Activated CD4-positive, CD25-positive, alpha-beta regulatory T cell (primary cell): ENCODE measurements at places on chromosomes 1 and 21.

DNA sequence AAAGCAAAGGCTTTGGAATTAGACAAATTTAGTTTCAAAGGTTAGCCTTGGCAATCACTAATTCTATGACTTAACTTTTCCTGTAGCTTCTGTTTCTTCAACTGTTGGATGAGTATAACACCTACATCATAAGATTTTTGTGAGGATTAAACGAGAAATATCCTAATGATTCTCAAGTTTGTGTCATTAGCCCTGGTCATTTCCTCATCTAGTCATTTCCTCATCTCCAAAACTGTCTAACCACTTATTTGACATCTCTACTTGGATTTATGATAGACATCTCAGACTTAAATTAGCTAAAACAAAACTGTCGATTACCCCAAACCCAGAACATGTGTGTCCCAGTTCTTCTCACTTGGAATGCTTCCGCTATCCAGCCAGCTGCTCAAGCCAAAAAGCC is 80.2 kb upstream of the CHODL start:
- DNase-seq: no peak

GRCh38 chr1:59071289-59071688 is 225.6 kb upstream of the FGGY start:
- DNase-seq: no peak

DNA sequence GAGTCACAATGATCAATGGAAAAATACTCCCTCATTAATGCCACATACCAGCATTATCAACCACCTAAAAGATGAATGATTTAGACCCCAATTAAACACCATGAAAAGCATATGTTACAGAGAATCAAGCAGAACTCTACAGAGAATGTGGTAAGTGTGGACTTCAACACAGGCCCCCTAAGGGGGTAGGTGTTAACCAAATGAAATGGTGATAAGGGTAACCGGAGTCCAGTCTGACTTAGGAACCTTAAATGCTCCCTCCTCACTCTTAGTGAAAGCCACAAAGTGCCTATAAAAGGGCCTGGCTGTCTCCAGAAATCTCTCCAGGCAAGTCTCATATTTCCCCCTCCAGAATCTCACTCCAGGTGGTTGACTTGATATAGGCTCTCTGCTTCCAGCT is 149.2 kb upstream of the FOXD3 start:
- no peak for DNase-seq

GRCh38 chr1:205429762-205430695 is 8.2 kb upstream of the LEMD1 start:
- DNase-seq: no peak

DNA sequence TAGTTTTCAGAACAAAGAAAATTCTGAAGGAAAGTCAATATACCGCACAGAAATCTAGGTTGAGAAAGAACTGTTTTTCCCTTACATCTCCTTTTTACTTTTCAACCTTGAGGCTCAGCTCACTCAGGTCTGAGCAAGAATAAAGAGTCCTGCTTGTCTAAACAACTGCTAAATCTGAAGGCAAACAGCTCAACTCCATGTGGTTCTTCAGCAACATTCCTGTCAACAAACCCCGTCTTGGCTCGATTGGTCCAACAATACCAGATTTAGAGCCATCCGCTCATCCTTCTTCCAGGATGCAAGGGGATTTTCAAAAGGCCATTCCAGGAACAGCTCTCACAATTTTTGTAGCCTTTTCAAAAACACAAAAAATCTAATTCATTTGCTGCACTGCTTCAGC is 119.8 kb downstream of the HLCS start:
- no peak for DNase-seq

DNA sequence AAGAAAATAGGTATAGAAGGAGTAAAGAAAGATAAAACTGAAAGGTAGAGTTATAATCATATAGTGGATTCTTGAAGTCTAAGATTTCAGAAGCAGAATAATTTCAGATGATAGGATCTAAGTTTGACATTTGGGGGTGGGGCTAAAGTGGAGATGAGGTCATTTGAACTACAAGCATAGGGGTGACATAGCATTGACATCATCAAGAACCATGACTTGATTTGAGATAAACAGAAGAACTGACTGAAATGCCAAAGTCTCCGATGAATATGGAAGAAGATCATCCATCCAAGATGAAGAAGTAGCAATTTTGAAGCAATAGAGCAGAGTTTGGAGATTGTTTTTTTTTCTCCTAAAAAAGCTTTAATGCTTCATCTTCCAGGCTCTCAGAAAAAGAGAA is 122.3 kb downstream of the MACF1 start:
- DNase-seq: no peak

- DNase-seq: no peak
Measured at GRCh38 chr1:177443003-177443402, 272.2 kb downstream of the BRINP2 start.

DNA sequence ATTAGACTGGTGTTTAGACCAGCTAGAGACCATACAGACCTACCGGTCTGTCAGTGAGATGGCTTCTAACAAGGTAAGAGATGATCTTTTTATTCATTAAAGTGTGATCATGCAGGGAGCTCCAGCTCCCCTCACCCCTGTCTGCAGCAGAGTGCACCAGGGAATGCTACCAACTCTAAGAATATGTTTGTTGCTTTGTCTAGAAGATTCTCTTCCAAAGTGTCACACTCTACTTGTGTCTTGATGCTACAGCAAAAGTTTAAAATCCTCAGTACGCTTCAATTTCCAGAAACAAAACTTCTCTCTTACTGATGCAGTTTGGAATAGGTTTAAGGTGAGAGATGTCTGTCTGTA is 201.4 kb upstream of the SGIP1 start:
- DNase-seq: no peak

DNA sequence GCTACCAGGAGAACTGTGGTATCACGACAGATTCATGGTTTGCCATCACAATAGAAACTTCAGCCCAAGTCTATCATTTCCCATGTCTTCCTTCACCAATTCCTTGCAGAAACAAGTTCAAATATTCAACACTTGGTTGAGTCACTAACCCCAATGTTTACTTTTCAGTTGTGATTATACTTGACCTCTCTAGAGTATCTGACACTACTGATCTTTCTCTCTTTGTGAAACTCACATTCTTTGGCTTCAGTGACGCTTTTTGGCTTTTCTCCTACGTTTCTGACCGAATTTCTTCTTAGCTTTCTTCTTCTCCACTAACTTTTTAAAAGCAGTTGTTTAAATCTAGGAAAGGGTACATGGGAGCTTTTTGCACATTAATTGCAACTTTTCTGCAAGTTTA is 48.8 kb upstream of the HMGB4 start:
- DNase-seq: no peak

DNA sequence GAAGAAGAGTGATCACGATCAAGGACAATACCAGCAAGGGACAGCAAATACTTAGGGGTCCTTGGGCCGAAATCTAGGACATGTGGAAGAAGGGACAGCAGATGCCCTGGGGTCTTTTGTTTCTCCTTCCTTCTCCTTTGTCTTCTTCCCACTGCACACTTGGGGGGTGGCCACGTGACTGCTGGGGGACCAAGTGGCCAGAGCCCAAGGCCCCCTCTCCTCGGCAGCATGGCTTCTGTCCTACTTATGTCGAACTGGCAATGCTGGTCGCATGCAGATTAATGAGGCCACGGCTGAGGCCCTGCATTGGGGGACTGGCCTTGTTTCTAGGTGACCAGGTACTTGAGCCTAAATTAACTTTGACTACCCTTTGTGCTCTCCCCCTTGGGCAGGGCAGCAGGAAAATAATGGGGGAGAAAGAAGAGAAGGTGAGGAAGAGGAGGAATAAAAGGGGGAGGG is 83.0 kb downstream of the GRIK3 start:
- no peak for DNase-seq

DNA sequence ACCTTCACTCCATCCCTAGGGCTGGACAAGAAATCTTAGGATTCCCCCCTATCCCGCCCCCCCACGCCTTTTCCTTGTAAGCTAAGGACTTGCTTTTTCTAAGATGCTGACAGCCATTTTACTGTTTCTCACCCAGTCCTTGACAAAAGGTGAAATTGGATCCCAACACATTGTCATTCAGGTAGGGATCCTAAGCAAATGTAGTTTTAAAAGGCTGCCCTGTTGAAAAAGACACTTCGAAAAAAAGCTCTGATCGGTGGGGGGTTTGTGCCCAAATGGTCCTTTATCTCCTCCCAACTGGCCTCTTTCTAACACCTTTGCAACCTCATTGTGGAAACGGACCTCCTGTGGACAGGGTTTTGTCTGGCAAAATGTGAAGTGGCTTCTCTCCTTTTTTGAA is 2.9 kb downstream of the CACHD1 start:
- DNase-seq: no peak

- no peak for DNase-seq
Measured at GRCh38 chr1:68178821-68179490, 53.4 kb downstream of the WLS start.

DNA sequence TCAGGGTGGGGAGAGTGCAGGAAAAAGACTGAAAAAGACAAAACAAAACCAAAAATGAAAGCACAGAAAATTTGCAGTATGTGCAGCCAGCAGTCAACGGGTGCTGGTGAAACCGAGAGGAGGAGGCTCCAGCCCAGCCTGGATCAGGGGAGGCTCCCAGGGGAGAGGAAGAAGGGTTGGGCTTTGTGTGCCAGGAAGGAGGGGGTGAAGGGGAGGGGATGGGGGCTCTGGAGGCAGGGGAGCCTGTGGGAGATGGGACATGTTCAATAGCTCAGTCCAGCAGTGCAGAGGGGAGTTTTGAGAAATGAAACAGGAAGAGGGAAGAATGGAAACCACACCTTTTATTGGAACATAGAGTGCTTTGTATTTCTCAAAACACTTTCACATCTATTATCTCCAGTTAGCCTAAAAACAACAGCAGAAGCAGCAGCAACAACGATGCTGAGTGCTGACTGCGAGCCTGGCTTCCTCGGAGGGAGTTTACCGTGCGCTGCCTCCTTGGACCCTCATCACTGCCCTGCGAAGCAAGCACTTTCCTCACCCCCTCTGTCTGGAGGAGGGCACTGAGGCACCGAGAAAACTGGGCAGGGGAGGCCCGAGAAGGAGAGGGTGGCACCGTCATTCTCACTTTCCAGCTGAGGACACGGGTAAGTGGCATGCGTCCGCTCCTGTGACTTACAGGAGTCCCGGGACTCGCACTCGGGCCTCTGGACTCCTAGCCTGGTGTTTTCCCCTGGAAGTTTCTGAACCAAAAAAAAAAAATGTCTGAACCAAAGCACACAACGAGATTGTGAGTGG is 62.9 kb downstream of the MDM4 start:
- no peak for DNase-seq

GRCh38 chr1:35452106-35452774 is 105.0 kb downstream of the KIAA0319L start:
- no peak for DNase-seq
